ENCODE measurements at places on chromosomes 6 and 20.

- DNase-seq = no peak
Measured at GRCh38 chr20:45098103-45098773, 2.7 kb downstream of the KCNS1 start.

DNA sequence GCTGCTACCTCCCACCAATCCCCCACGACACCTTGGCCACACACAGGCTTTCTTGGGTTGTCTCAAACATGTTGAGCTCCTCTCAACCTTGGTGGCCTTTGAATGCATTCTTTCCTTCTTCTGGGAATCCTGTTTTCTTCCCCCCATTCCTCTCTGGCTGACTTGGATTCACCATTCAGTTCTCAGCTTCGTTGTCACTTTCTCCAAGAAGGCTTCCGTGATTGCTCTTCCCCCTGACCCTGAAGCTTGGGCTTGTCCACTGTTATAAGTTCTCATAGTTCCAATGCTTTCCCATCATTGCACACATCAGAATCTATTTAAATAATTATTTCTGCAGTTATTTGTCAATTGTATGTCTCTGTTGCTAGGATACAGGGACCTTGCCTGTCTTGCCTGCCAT, 64.2 kb downstream of the RBM38 start:
- no peak for DNase-seq

GRCh38 chr6:136607932-136608772, 57.9 kb upstream of the MAP7 start:
- peak; percentile 31 for DNase-seq

DNA sequence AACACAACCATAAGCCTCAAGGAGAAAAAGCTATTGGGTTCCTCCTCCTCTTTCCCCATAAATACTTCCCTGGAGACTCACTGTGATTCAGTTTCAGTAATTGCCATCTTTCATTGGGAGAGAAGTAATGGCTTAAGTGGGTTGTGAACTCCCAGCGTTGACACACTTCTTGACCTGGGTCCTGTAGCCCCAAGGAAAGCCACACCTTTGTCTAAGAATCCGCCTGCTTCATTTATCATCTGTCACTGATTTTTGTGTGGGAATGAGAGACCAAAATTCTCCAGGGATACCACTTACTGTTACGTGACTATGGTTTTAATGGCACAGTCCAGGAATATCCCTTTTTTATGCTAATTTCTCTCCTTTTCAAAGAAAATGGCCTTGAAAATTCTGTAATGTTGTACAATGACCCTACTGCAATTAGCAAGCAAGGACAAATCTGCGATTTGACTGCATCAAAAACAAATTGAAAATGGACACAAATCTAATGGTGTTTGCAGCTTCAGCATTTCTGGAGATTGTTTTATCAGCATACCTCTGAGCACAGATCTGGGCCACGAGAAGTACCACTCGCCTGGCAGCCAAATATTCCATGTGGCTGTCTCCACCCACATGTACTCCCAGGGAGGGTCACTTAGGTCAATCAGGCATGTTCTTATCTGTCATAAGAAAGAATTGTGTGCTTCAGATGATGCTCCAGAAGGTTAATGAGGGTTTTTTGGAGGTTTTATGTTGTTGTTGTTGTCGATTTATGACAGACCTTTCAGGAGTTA, 29.8 kb downstream of the DCBLD1 start:
- DNase-seq = no peak

DNA sequence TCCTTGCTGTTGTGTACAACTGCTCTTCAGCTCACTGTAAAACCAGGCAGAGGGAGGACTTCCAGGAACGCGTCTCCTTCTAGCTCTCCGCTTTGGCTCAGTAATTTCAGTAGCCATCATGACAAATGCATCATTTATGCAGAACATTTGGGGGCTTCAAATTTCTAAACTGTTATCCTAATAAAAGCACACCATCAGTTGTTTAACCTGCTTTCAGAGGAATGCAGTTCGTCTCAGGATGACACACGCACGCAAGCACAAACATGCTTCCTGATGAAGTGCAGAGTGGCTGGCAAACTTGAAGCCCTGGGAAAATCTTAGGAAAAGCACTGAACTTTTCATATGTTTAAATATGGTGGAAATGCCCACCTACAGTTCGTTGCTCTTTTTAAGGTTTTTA, 24.4 kb downstream of the SLC22A23 start:
- DNase-seq = no peak

DNA sequence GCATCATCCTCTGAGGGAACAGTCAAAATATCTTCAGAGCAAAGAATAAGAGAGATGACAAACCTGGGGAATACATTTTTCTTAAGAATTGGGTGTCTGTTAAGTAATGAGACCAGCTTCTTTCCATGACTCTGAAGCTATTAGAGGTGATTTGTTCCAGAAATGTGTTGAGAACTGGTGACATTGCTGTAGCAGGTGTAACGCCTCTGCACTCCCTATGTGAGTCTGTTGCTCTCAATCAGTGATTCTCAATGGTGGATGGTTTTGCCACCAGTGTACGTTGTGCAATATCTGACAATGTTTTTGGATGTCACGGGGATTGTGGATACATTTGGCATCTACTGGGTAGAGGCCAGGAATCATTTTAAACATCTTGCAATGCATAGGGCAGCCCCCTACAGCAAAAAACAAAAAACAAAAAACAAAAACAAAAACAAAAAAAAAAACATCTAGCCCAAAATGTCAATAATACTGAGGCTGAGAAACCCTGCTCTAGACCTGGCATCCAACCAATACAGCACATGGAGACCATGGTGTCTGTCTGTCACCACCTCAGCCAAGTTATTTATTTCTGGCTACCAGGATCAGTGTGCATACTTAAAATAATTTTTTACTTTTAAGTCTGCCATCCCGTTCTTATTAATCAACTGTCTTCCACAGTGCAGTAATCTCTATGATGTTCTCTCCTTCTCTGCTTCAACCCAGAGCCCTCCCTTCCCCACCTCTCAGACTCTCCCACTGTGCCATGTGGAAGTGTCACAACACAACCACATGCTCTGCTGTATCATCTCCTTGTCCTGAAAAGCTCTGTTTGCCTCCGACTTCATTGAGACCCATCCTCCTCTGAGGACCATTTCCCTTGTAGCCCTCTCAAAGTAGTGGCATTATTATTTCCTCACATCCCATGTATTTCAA, 43.7 kb downstream of the KLHL32 start:
- DNase-seq = no peak

DNA sequence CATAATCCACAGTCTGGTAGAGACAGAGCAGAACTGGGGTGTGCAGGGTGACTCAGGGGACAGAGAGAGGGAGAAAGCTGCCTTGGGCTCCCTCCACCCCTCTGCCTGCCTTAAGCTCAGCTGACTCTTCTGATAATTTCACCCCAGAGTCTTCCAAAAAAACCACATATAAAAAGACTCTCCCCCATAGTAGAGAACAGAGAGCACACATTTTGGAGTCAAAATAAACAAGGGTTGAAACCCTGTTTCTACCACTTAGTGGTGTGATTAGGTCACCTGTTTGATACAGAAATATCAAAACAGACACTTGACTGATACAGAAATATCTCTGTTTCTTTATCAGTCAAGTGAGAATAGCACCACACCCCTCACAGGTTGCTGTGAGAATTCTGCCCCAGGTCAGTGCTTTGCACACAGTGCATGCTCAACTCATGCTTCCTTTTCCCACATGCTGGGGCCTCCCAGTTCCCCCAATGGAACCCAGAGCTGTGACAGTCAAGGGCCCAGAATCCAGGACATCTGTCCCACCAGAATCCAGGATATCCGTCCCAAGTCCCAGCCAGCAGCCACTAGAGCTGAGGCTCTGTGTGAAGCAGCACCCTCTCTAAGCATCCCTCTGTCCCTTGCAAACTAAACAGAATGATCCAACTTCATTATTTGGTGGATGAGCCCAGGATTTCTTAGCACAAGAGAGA, 1.2 kb downstream of the TREML2 start:
- no peak for DNase-seq

GRCh38 chr6:150099953-150100352, 31.0 kb upstream of the ULBP3 start:
- DNase-seq = no peak

DNA sequence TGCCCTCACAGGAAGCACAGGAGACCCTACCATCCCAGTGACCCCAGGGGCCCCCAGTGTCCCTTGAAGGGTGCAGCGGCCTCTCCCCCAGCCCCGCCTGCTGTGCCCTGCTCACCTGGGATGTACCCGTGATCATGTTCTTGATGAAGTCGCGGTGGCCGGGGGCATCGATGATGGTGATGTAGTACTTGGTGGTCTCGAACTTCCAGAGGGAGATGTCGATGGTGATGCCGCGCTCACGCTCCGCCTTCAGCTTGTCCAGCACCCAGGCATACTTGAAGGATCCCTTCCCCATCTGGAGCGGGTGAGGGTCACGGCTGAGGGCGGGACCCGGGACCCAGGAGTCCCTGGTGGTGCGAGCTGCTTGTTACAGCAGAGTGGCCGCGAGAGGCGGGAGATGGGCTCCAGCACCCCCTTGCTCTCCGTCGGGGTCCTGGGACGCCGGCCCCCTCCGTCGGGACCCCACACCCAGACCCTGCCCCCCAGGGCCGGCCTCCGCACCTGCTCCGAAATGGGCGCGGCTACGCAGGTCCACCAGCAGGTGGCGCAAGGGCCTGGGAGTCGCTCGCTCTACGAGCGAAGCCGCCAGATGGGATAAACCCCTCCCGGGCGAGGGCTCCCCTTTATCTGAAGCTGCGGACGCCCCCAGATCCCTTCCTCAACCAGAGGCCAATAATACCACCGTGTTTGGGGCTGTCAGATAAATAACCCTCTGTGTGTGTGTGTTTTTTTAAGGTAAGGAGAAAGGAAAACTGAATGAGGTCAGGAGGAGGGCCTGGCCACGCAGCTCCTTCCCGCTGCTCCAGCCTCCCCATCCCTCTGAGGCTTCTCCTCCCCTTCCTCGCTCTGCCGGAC, 2.9 kb downstream of the EEF1A2 start:
- peak; percentile 69 for DNase-seq

DNA sequence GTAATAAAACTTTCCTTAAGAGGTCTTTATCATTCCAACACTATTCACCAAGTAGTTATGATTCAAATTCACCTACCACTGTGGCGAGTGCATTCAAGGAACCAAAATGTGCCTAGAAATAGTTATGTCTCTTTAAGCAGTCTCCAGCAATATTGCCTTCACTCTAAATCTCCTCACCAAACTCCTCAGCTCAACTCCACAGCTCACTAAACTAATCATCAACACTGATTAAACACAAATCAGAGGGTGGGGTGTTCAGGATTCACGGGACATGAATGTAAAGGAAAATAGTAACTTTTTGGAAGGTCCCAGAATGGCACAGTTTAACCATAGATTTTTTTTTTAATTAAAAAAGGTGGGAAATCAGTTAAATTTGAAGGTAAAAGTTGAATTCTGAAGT, 70.5 kb upstream of the THEMIS start:
- DNase-seq = no peak

- DNase-seq = no peak
Measured at GRCh38 chr6:84553527-84553926, 210.9 kb downstream of the TBX18 start.

GRCh38 chr6:133740816-133741215, 148.1 kb upstream of the TCF21 start:
- no peak for DNase-seq

- no peak for DNase-seq
Measured at GRCh38 chr6:124854338-124854922, 107.8 kb upstream of the RNF217 start.

- no peak for DNase-seq
Measured at GRCh38 chr6:14333556-14334305, 216.2 kb downstream of the CD83 start.

- DNase-seq = no peak
Measured at GRCh38 chr6:113653275-113653674, 203.9 kb upstream of the MARCKS start.

GRCh38 chr6:72219536-72219935, 333.2 kb downstream of the RIMS1 start:
- DNase-seq = no peak

DNA sequence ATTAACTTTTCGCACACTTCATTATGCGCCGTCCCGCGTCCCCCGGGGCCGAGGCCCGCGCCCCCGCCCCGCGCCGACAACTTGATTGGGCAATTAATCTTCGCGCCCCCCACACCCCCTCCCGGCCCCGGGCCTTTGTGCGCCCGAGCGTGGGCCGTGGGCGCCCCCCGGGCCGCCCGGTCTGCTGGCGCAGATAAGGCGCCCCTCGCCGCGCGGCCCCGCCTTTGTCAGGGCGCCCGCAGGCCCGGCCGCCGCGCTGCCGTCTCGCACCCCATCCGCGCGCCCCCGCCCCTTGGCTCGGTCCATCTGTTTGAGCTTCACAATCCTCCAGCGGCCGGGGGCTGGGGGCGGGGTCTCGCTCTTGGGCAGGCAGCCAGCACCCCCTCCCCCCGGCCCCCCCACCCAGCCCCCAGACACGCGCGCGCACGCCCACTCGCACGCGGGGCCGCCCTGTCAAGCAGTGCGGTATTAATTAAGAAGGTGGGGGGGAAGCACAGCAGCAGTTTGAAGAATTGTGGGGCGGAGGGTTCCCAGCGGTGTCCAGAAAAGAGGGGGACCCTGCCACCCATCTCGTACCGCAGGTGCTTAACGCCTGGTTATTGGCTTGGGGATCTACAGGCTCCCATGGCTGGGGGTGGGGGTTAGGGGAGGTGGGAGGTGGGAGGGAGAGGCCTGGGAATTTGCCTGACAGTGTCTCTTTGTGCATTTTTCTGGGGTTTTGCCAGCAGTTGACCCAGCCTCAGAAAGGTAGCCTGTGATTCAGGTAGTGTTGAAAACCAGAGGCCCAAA, 34.6 kb upstream of the SCRT2 start:
- no peak for DNase-seq

DNA sequence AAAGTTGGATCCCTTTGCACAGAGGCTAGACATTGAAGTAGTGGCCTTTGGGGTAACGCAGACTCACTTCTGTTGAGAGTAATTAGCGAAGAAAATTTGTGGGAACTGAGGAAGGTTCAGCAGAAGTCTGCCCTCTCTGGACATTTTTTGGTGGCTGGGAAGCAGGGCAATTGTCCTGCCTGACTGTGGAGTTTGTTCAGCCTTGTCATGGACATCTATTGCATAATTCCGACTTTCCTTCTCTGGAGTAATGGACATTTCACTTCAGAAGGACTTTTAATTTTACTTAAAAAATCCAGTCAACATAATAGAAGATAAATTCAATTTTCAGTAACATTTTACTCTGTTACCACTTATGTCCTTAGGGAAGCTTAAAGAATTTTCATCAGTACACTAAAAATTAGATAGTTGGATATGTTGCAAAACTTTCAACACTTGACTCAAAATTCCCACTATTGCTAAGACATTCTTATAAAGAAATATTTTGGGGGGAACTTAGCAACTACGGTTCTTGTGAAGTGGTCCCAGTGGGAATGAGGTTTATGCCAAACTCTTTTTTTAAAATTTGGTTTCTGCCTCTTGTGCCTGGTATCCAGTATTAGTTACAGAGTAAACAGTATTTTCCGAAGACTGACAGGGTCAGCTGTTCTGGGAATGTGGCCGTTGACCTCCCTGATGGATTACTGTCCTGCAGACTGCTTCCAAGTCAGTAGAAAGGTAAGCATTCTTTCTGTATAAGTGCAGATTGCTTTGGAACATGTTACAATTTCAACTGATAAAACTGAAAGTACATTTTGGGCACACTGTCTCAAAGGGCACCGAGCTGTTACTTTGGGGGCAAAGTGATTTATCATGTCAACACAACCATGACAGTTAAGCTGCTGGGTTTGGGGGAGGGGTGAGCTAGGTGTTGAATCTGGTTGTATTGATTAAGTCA, 100.6 kb upstream of the MLIP start:
- DNase-seq = no peak
